Progenitor cell of endocrine pancreas (in vitro differentiated cells): ENCODE measurements at places on chromosomes 12 and 14.

GRCh38 chr14:71438684-71439083 is 493.5 kb upstream of the RGS6 start:
- DNase-seq = no peak

- DNase-seq = no peak
Observed at GRCh38 chr12:64255249-64255648, 33.2 kb upstream of the KICS2 start.

DNA sequence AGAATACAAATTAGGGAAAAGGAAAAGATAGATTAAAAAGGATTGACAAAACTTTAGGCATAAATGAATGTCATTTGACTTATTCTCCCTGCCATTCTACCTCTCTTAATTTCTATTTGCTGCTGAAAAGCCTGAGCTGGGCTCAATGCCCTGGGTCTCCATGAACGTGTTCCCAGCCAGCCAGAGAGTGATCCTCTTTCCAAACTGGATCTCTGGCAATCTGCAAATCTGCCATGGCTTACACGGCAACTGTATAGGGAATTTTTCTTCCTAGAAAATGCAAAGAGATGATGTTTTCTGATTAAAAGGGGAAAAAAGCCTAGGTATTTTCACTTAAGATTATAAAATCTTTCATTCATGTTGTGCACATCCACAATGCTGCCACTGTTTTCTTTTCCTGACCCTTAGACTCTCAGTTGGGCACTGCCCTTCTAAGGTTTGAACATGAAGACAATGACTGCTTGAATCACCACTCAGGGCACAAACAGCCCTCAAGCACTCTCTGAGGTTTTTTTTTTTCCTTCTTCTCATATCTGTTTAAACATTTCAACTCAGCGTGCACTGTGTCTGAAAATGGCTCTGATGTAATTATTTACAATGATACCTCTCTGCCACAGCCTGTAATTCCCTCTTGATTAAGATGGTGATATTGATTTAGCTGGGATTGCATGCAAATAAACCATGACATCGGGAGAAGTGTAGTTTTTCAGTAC is 60.3 kb downstream of the DACT1 start:
- no peak for DNase-seq

DNA sequence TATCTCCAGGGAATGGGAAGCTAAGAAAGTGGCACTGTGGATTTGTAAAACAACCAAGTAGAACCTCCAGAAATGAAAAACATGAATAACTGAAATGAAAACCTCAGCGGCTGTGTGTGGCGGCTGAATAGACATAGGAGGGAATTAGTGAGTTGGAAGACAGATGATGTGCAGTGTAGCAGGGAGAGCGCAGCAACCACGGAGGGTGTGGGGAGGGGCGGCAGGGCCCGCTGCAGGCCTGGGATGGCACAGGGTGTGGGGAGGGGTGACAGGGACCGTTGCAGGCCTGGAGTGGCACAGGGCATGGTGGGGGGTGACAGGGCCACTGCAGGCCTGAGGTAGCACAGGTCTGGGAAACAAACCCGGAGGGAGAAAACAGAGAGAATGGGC is 51.1 kb downstream of the BEGAIN start:
- DNase-seq = no peak

DNA sequence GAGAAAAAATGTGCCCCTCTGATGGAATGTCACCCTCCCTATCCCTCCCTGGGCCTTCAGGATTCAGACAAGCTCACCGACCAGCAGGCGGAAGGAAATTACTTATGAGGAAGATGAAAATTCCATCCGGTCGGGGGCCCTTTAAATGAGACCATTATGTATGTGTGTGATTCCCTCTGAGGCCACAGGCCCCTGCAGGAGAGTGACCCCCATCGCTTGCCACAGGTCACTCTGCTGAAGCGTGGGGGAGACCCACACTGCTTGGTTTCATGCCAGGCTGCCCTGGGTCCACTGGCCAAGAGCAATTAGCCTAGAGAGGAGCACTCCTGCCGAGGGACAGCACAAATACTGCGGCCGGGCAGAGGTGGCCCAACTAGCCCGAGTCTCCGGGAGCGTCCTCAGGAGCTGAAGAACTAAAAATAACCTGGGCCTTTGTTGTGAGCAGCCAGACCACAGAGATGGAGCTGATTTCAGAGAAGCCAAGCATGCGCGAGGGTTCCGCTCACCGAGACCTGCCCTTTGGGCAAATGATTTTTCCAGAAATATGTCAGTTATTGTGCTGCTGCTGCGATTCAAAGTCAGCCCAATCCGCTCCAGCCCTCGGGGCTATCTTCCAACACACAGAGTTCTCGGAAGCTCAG is 276.4 kb downstream of the DPF3 start:
- DNase-seq = peak; percentile 2

- DNase-seq = no peak
Observed at GRCh38 chr12:179131-179884, 34.6 kb downstream of the SLC6A12 start.

- DNase-seq = no peak
Observed at GRCh38 chr14:62952226-62952625, 93.0 kb downstream of the KCNH5 start.

- DNase-seq = no peak
Observed at GRCh38 chr12:12121061-12121460, 50.3 kb downstream of the BCL2L14 start.

GRCh38 chr14:33343016-33343415 is 404.3 kb downstream of the NPAS3 start:
- no peak for DNase-seq

- DNase-seq = no peak
Observed at GRCh38 chr12:34163443-34163842, 141.1 kb downstream of the ALG10 start.

DNA sequence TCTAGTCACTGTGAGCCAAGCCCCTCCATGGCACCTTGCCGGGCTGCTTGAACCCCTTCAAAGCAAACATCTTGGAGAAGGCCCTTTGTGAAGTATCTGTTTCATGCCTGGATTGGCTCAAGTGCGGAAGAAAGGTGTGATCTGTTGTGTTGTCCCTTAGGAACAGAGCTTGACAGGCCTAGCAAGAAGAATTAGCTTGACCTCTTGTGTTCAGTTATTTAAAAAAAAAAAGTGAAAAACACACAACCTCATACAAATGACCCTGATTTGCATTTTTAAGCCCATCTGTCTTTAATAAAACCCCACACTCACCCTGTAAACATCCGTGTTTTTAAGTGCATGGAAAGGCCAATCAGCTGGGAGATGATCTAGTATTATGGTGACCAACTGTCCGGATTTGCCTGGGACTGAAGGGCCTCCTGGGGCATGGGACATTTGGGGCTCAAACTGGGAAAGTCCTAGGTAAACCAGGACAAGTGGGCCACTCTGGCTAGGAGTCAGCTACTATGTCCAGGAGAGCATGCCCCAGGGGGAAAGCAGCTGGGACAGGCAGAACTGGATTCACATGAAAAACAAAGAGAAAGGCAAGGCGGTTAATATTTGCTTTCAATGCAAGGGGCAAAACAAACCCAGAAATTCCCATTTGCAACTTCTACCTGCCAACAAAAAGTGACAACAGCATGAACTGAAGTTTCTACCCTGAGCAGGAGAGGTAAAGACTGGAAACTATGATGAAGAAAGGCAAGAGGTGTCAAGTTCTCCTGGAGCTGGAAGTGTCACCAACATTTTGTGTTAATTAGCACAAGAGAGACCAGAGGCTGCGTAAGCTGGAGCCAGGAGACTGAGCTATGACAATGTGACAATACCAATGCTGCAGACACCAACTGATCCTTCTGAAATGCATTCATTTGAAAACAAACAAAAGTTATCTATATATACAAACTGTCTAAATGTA is 78.6 kb downstream of the CLMN start:
- no peak for DNase-seq

DNA sequence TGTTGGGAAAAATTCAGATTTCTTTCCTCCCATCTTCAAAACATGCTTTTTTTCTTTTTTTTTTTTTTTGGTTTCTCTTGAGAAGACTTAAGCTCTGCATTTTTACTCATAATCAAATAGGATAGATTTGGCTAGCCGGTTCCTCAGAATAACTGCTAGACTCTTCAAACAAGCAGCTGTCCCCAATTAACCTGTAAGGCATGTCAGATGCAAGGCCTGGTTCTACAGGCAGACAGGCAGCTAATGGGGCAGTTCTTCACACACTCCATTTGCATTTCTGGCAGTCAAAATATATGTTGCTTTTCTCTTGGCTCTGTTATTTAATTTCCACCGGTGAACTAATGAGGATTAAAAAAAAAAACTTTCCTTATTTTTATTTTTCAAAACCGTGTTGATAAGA is 228.0 kb upstream of the ATP2B1 start:
- DNase-seq = no peak

- DNase-seq = no peak
Observed at GRCh38 chr12:13386323-13387039, 190.0 kb downstream of the EMP1 start.

DNA sequence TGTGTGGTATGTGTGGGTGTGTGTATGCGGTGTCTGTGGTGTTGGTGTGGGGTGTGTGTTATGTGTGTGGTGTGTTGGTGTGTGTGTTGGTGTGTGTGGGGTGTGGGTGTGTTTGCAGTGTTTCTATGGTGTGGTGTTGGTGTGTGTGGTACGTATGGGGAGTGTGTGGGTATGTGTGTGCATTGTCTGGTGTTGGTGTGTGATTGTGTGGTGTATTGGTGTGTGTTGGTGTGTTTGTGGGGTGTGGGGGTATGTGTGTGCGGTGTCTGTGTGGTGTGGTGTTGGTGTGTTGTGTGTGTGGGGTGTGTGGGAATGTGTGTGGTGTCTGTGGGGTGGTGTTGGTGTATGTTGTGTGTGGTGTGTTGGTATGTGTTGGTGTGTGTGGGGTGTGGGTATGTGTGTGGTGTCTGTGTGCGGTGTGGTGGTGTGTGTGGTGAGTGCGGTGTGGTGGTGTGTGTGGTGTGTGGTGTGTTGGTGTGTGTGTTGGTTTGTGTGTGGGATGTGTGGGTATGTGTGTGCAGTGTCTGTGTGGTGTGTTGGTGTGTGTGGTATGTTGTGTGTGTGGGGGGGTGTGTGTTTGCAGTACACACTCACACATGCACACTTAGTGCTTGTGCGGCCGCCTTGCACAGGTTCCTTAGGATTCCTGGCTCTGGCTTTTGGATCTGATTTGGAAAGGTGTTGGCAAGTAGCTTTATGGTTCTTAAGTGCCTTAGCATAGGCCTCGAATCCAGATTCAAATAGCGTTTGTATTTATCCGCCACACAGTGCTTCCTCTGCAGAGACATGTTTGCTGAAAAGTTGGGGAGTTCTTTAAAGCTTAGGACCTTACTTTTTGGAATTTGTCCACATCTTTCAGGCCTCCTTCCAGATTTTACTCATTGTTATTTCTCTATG is 16.4 kb downstream of the MLXIP start:
- DNase-seq = no peak

GRCh38 chr14:63343878-63344277 is 25.1 kb upstream of the GPHB5 start:
- DNase-seq = no peak

DNA sequence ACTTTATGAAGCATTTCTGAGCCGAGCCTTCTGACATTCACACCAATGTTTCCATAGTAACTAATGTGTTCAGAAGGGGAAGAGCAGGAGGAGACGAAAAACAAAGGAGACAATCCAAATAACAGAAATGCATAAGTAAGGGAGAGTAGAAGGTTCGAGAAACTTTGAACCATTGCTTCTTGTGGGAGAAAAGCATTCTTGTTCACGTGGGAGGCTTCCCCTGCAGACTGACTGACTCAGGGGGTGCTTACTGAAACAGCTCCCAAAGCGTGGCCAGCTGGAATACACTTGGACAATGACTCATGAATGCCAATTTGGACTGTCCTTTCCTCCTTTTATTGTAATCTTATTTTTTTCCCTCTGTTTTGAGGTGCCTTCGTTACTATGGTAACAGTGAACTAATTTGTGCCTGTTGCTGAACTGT is 73.9 kb downstream of the NEDD1 start:
- no peak for DNase-seq

DNA sequence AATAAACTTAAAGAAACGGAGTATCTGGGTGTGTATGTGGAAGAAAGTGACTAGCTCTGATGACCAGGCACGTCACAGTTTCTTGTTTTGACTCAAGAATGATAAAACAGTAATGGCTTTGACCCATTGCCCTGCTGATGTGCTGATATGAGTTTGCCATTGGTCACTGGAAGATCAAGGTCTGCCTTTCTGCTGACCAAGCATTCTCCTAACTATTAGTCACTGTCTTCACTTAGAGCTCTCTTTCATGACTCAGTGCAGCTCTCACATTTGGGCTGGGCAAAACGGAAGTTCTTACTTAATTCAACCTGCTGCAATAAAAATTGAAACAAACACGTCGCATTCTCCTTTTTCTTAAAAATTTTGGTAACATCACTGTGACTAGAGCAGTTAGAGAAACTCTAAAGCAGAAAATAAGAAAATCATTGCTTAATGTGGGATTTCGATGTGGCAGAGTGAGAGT is 366.7 kb downstream of the BTG1 start:
- no peak for DNase-seq

DNA sequence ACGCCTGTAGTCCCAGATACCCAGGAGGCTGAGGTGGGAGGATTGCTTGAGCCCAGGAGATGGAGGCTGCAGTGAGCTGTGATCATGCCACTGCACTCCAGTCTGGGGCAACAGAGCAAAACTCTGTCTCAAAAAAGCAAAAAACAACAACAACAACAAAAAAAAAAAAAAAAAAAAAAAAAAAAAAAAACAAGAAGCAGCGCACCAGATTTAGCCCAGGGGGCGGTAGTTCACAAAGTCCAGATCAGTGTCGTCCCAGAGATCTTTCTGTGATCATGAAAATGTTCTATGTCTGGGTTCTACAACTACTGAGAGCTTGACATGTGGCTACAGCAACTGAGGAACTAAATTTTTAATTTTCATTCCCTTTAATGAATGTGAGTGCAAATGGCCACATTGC is 27.4 kb downstream of the OAS2 start:
- no peak for DNase-seq

GRCh38 chr14:95229749-95230148 is 72.4 kb upstream of the DICER1 start:
- no peak for DNase-seq

DNA sequence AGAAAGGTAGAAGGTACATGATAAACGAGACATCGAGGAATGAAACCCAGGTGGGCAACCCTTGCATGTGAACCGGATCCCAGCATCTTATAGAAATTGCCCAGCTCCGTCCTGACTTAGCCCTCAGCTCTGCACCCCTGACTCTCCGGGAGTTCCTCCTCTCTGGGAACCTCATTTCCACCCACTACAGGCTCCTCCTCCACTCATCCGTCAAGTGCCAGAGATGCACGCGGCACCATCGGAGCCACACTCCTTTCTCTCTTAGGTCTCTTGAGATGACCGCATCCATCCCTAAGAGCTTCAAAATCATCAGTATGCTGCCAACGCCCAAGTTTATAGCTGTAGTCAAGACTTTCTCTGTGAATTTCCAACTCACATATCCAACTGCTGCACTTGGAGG is 84.7 kb downstream of the TTC7B start:
- no peak for DNase-seq
